ENCODE measurements at places on chromosomes 11 and 22. TPM values are rescaled to one million over a fixed set of nuclear protein-coding genes. Genes with fewer than 3 reads are reported as not detected.

MYO18B gene
- total RNA-seq: 0.31 TPM

MAJIN gene
- not detected for total RNA-seq

RAB39A gene
- total RNA-seq: 33.2 TPM

SLC22A24 gene
- not detected for total RNA-seq

VSTM5 gene
- 4.7 TPM for total RNA-seq

BATF2 gene
- not detected for total RNA-seq

KDM4E gene
- not detected for total RNA-seq

KIAA1671 gene
- total RNA-seq: 9.1 TPM

OR10D3 gene
- not detected for total RNA-seq

NPAS4 gene
- total RNA-seq: 2.2 TPM

SLC22A8 gene
- not detected for total RNA-seq

SLC22A9 gene
- total RNA-seq: not detected

MMP10 gene
- total RNA-seq: not detected

ZNF143 gene
- 39.1 TPM for total RNA-seq

PICK1 gene
- 34.4 TPM for total RNA-seq

B4GAT1 gene
- total RNA-seq: 60.4 TPM

NEFH gene
- total RNA-seq: 0.63 TPM

PAX6 gene
- total RNA-seq: 34.4 TPM

FAM111B gene
- total RNA-seq: 7.2 TPM

PLXNB2 gene
- total RNA-seq: 87.6 TPM

SIDT2 gene
- total RNA-seq: 19.7 TPM

TYR gene
- not detected for total RNA-seq

OSM gene
- total RNA-seq: not detected

PGA5 gene
- total RNA-seq: not detected

BIRC3 gene
- total RNA-seq: 0.63 TPM

BAIAP2L2 gene
- 0.31 TPM for total RNA-seq

KRTAP5-9 gene
- total RNA-seq: not detected

TMEM45B gene
- 0.94 TPM for total RNA-seq

KIF18A gene
- 8.1 TPM for total RNA-seq

CTSC gene
- 12.2 TPM for total RNA-seq

SEC14L6 gene
- 0.31 TPM for total RNA-seq

ART5 gene
- total RNA-seq: not detected

DDI1 gene
- total RNA-seq: not detected

UPK2 gene
- not detected for total RNA-seq

SYT9 gene
- total RNA-seq: 7.2 TPM

FAM180B gene
- total RNA-seq: not detected

ZNF214 gene
- 17.8 TPM for total RNA-seq

PKP3 gene
- total RNA-seq: not detected

KCNJ11 gene
- 12.2 TPM for total RNA-seq

FAM118A gene
- total RNA-seq: 57.0 TPM

HPX gene
- 9.7 TPM for total RNA-seq

MS4A15 gene
- total RNA-seq: not detected

PRSS23 gene
- total RNA-seq: 10.3 TPM

SUSD2 gene
- 0.31 TPM for total RNA-seq

TMEM109 gene
- 8.1 TPM for total RNA-seq

DEFB131B gene
- not detected for total RNA-seq

PLEKHB1 gene
- 5.9 TPM for total RNA-seq

SCUBE2 gene
- total RNA-seq: 7.2 TPM

TRPC6 gene
- 10.0 TPM for total RNA-seq

PTPRCAP gene
- total RNA-seq: 0.63 TPM

PYGM gene
- 0.63 TPM for total RNA-seq

OR8G1 gene
- not detected for total RNA-seq

MS4A6A gene
- 1.6 TPM for total RNA-seq

GLYAT gene
- not detected for total RNA-seq

CD248 gene
- total RNA-seq: 1.3 TPM

MS4A4A gene
- total RNA-seq: not detected

OR4S2 gene
- total RNA-seq: not detected

BSX gene
- total RNA-seq: not detected

KDELR3 gene
- total RNA-seq: 0.31 TPM

All from parietal lobe (tissue), 2 donors.